ENCODE measurements at places on chromosomes 7 and 10. TPM values are rescaled to one million over a fixed set of nuclear protein-coding genes. Genes with fewer than 3 reads are reported as not detected.

GRK5 gene
- total RNA-seq = 3.7 TPM

PIK3AP1 gene
- 1.0 TPM for total RNA-seq

KCND2 gene
- not detected for total RNA-seq

FAM25C gene
- not detected for total RNA-seq

FKBP9 gene
- total RNA-seq = 62.9 TPM

KNDC1 gene
- 3.8 TPM for total RNA-seq

FHIP2A gene
- total RNA-seq = 7.9 TPM

PDK4 gene
- total RNA-seq = 1.5 TPM

TMEM139 gene
- total RNA-seq = 0.44 TPM

TLX1 gene
- total RNA-seq = not detected

PSTK gene
- total RNA-seq = 2.7 TPM

AASS gene
- 16.3 TPM for total RNA-seq

FAM200A gene
- 3.3 TPM for total RNA-seq

NRCAM gene
- total RNA-seq = 10.9 TPM

SCIN gene
- total RNA-seq = 1.1 TPM

BTBD16 gene
- 0.16 TPM for total RNA-seq

NPC1L1 gene
- not detected for total RNA-seq

OR6B1 gene
- not detected for total RNA-seq

CLCN1 gene
- 0.68 TPM for total RNA-seq

MYO1G gene
- 1.1 TPM for total RNA-seq

UTF1 gene
- total RNA-seq = not detected

PHYHIPL gene
- total RNA-seq = not detected

TET1 gene
- 0.56 TPM for total RNA-seq

CFAP69 gene
- 1.1 TPM for total RNA-seq

SFXN2 gene
- 10.6 TPM for total RNA-seq

DNAH11 gene
- total RNA-seq = 1.1 TPM

TRIL gene
- total RNA-seq = 2.9 TPM

TMEM184A gene
- 86.6 TPM for total RNA-seq
